ENCODE measurements at places on chromosomes 5 and 9. TPM values are rescaled to one million over a fixed set of nuclear protein-coding genes. Genes with fewer than 3 reads are reported as not detected.
A peak's percentile ranks its signal among the peaks of the same experiment; 100 is the strongest.

DNA sequence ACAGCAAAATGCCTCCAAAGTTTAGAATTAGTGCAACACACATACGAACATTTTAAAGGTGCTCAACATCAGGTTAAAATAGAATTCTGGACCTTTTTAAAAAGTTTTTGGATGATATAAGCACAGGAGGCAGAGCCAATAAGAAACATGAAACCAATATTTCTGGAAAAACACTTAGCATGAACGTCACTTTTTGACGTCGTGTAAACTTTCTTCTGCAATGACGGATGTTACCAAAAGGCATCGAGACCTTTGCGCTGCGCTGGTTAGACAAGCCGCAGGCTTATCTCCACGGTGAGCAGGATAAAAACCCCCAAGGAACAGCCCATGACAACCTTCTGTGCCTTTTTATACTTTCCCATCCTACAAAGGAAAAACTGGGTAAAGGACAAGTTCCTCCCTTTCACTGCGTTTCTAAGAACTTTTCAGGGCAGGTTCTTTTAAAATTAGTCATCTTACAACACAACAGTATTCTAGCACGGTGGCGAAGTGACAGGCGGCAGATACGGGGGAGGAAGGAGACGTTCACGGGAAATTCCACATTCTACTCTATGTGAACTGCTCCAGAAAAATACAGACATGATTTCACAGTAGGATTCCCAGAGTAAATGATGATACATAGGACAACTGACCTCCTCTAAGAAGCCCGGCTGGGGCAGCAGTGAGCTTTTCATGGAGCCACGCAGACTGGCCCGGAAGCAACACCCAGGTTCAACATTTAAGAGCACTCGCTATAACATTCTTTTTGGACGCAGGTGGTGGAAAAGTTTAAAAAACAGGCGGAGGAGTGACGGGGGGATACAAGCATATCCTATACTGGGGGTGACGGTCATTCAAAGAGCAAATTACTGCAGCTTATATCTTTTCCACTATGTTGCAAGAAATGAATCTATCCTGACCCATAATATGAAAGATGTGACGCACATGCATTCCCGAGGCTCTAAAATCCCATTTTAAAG, 52.4 kb downstream of the USP20 start:
- DNase-seq = peak; percentile 64

The C5orf52 gene
- not detected for total RNA-seq

The MYMK gene
- not detected for total RNA-seq

The SRP19 gene
- total RNA-seq = 33.4 TPM

- DNase-seq = peak; percentile 5
These were observed 5.5 kb downstream of the PCDH1 start for GRCh38 chr5:141872496-141873356.

- DNase-seq = no peak
These were observed 218.2 kb downstream of the MAST4 start for GRCh38 chr5:66814146-66814991.

The SOHLH1 gene
- not detected for total RNA-seq

DNA sequence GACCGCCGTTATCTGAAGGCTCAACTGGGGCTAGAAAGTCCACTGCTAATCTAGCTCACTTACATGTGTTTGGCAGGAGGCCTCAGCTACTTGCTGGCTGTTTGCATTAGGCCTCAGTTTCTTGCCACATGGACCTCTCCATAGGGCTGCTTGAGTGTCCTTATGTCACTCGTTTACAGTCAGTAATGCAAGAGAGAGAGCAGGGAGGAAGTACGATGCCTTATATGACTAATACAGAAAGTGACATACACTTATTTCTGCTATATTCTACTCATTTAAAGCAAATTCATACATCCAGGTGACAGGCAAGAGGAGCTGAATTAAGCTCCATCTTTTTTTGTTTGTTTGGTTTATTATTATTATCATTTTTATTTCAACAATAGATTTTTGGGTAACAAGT, 179.6 kb downstream of the LURAP1L start:
- DNase-seq = no peak

The ZBED3 gene
- total RNA-seq = 11.7 TPM

DNA sequence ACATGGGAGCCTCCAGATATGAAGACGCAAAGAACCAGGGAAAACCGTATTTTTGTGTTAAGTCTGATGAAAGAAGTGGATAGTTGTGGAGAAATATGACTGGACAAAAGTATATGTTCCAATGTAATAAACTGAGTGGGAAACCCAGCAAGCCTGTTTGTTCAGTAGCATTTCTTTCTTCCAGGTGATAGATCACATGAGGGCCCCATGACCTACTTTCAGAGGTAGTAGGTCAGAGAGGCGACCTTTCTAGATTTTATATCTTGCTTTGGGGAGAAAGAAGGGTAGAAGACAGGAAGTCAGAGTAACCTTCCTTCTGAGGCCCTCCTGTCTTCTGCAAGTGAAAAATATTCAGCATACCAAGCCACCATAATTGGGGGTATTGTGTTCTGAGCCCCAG, 31.5 kb downstream of the CCDC171 start:
- DNase-seq = no peak

DNA sequence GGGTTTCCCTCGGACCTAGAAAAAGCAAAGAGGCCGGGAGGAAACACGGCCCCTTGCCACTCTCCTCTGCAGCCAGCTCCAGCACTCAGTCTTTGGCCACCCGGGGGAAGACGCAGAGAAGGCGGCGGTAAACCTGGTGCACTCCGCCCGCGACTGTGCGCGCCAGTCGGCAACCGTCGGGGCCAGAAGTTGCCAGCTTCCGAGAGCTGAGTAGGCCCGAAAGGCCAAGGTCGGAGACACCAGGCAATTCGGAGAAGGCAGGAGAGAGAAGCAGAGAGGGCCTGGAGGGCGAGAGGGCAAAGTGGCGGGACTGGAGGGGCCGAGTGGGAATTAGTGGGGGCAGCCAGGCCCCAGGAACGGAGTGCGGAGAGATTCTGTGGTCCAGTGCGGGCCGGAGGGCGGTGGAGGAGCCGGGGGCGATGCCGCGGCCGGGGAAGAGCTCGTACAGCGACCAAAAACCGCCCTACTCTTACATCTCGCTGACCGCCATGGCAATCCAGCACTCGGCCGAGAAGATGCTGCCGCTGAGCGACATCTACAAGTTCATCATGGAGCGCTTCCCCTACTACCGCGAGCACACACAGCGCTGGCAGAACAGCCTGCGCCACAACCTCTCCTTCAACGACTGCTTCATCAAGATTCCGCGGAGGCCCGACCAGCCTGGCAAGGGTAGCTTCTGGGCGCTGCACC, at the start of gene FOXB2:
TSS of gene FOXB2 (plus strand) at position 420 of the 690 bp plus-strand sequence. CDS start at position 420, 0 bp downstream.
- DNase-seq = no peak

The TAF1L gene
- total RNA-seq = 0.06 TPM

The GRIA1 gene
- 6.3 TPM for total RNA-seq

- DNase-seq = no peak
These were observed 34.4 kb downstream of the FAM163B start for GRCh38 chr9:133574771-133575170.

The WDR31 gene
- total RNA-seq = 2.1 TPM

The NDUFB6 gene
- 44.6 TPM for total RNA-seq

The RAB3C gene
- total RNA-seq = 21.7 TPM

DNA sequence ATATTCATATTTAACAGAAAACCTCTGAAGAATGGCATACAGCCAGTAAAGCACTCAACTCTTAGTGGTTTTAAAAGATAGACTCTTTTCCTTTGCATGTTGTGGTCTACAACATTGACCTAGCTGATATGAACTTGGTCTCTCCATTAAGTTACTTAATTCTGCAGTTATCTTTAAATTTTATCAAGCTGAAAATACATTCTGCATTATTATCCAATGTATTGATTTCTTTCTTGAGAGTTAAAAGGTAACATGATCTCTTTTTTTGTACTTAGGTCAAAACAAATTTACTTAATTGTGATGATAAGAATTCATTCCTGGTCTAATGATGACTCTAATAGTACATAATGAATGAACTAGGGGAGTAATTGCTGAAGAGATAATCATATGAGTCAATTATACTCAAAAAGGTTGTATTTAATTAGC, 132.9 kb downstream of the STARD4 start:
- DNase-seq = no peak

GRCh38 chr5:36734422-36734821, 128.0 kb downstream of the SLC1A3 start:
- no peak for DNase-seq

GRCh38 chr9:82369251-82369945, 380.8 kb downstream of the SPATA31D1 start:
- DNase-seq = no peak

- DNase-seq = peak; percentile 87
These were observed 62.9 kb downstream of the OTULIN start for GRCh38 chr5:14727428-14727865.

GRCh38 chr9:83106263-83106662, 43.3 kb upstream of the RASEF start:
- no peak for DNase-seq

- DNase-seq = no peak
These were observed 214.4 kb downstream of the FOXD4L6 start for GRCh38 chr9:40913928-40914673.

The KIF4B gene
- 0.09 TPM for total RNA-seq

DNA sequence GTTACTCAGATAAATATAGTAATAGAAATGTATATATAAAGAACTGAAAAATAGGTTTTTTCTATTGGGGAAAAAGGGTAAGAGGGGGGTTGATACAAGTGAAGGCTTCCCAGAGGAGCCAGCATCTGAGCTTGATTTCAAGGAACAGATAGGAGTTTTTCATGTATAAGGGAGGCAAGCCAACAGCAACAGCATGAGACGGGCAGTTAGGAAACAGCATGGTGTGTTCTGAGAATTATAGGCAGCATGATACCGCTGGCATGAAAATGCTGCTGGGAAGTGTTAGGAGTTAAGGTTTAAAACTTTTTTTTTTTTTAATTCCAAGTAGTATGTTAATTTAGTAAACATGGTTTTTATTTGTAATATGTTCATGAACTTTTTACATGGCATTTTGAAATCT, 9.7 kb downstream of the CDC37L1 start:
- no peak for DNase-seq

DNA sequence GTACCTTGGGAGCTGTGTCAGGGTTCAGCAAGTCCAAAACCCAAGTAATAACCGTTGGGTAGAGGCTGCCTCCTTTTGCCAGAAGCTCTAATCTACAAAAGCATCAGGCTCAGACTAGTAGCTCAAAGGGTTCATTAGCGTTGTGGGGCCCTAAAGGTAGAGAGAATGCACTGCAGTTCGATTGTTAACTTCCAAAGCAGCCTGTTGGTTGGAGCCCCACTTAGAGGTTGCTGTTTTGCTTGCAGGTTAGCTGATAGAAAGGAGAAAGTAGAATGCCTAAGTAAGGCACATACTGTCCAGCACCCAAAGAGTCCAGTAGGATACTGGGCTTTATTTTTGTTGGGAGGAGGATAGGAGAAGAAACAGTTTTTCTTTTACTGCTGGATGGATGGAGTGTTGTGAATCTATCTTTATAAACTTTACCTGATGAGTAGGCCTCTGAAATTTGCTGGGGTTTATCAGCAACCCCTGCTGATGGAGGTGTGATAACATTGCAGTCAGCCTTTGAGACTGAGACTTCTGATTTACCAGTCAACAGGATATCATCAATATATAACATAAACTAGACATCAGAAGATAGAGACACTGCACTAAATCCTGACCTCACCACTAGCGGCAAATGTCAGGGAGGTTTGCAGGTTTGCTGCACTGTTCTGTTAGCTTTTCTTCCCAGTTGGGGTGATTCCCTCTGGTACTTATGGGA, 34.8 kb downstream of the ZNF131 start:
- DNase-seq = no peak

The RNF208 gene
- total RNA-seq = 2.2 TPM

DNA sequence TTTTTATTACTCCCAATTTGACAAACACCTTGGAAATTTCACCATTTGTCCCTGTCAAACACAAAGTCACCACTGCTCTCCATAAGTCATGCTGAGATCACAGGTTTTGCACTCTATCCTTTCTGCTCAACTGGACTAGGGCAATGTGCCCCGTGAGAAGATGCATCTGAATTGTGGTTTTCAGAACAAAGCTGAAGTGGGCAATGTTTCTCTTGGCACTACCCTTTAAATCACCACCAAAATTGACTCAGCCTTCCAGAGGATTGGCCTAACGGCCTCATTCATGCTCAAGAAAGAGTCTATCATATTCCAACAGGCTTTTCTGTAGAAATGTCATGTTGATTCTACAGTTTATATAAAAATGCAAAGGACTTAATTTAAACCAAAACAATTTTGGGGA, 81.0 kb upstream of the TRIO start:
- DNase-seq = no peak

Data from aorta (tissue), 5 donors.